ENCODE measurements at places on chromosomes 2 and 18. TPM values are rescaled to one million over a fixed set of nuclear protein-coding genes. Genes with fewer than 3 reads are reported as not detected.

Gene CENPA
- 54.6 TPM for total RNA-seq

Gene ABCB11
- total RNA-seq = 0.02 TPM

Gene REG3G
- not detected for total RNA-seq

Gene IHH
- 0.15 TPM for total RNA-seq

Measured in A549 treated with DMSO at 1 μM for 4 hours (cell line).